ENCODE measurements at places on chromosomes 5 and 9. TPM values are rescaled to one million over a fixed set of nuclear protein-coding genes. Genes with fewer than 3 reads are reported as not detected.

MYMK gene
- not detected for total RNA-seq

SLC1A3 gene
- total RNA-seq, result 12.8 TPM

NR2F1-AS1 gene
- not detected for total RNA-seq

FOXD4L5 gene
- 0.15 TPM for total RNA-seq

CER1 gene
- not detected for total RNA-seq

RASEF gene
- not detected for total RNA-seq

DEPDC1B gene
- total RNA-seq, result 0.42 TPM

RLN2 gene
- not detected for total RNA-seq

GLRA1 gene
- not detected for total RNA-seq

LCN12 gene
- not detected for total RNA-seq

DNA sequence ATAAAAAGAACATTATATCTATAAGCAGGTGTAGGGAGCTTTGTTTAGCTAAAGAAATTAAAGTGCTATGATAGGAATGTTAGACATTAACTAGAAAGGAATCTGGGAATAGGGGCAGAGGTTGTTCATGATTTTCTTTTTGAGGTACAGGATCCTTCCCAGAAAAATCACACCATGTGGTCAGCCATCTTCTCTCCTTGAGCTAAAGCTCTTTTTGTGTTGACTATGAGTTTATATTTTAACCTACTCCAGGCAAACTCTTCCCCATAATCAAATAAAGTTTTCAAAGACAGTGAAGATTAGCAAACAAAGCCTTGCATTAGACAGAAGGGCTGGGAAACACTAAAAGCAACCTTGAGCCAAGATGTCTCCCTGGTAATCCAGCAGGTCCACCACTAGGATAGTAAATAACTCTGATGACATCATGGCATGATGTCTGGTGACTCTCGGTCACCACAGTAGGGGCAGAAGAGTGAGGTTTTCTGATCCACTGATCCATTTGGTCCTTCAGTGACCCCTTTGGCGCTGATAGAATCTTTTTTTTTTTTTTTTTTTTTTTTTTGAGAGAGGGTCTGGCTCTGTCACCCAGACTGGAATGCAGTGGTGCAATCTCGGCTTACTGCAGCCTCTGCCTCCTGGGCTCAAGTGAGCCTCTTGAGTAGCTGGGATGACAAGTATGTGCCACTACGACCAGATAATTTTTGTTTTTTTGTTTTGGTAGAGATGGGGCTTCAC is 30.6 kb upstream of the IL6ST start:
- DNase-seq, result no peak
- H3K27ac ChIP-seq, result no peak overlapping the region
- H3K4me3 ChIP-seq, result no peak overlapping the region
- no peaks in the 10 kb centered on the region for H3K4me1 ChIP-seq
- H3K27me3 ChIP-seq, result no peaks in the 10 kb centered on the region

DNA sequence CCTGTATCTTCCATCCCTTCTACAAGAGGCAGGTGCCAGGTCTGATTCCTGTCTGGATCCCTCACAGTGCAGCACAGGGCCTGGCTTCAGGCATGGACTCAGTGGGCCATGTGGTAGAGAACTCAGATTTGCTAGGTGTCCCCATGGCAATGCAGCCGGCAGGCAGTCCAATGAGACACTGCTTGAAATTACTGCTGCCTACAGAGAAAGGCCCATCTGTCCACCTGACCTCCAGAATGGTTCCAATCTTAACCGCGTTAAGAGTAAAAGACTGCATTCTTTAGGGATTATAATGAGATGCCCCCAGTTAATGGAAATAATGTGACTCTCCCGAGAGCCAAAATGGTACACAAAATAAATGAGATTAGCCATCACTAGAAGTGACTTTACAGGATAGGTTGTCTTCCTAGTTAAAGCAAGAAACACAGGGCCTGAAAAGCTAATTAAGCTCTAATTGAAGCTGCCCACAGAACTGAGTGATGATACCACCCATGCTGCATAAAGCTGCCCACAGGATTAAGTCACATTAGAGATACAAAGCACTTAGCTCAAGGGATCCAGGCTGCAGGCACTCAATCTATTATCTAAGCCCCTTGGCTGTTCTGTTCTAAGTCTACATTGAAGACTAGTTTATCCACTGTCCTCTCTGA is 11.4 kb downstream of the FAM193B start:
- H3K4me3 ChIP-seq, result no peak overlapping the region
- H3K36me3 ChIP-seq, result no peaks in the 10 kb centered on the region
- H3K4me1 ChIP-seq, result peaks cover 71% of the 10 kb centered on the region
- DNase-seq, result no peak
- peak overlapping the region; percentile 96 for H3K27ac ChIP-seq

- DNase-seq, result no peak
- no peaks in the 10 kb centered on the region for H3K36me3 ChIP-seq
- no peaks in the 10 kb centered on the region for H3K27me3 ChIP-seq
- no peak overlapping the region for H3K27ac ChIP-seq
- no peak overlapping the region for H3K4me3 ChIP-seq
- no peaks in the 10 kb centered on the region for H3K4me1 ChIP-seq
These were observed 112.8 kb upstream of the SPOCK1 start for GRCh38 chr5:137611794-137612435.

GRCh38 chr5:172854451-172854871 is 20.4 kb downstream of the ERGIC1 start:
- no peaks in the 10 kb centered on the region for H3K27me3 ChIP-seq
- peaks cover 73% of the 10 kb centered on the region for H3K4me1 ChIP-seq
- DNase-seq, result no peak
- no peaks in the 10 kb centered on the region for H3K36me3 ChIP-seq
- H3K4me3 ChIP-seq, result no peak overlapping the region

DNA sequence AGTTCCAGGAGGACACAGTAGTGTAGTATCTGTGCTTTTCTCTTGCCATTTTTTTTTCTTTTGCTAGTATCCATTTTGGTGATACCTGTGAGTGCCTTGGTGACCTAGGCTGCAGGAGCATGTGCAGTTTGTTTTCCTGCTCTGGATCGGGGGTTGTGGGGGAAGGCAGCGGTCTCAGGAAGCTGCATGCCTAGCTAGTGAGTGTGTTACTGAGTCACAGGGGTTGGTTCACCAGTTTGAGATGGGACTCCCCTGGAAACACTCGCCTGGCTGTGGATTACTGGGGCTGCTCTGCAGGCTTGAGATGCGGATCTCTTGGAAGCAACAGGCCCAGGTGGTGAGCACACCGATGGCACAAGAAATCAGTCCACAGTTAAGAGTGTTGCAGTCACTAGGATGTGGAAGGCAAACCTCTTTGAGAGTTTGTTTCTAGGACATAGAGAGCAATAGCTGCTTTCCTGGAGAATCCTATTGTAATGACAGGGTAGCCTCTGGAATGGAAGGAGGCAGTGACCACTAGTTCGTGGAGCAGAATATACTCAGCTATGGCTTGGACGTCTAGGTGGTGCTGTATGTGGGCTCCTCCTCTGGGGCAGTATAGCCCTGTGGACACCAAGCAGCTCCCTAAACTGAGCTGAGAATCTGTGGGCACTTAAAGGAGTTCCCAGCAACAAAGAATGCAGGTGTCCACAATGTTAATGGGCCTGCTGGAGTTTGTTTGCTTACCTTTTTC is 20.0 kb upstream of the SPATA31E1 start:
- no peaks in the 10 kb centered on the region for H3K27me3 ChIP-seq
- H3K27ac ChIP-seq, result no peak overlapping the region
- no peak for DNase-seq
- H3K36me3 ChIP-seq, result no peaks in the 10 kb centered on the region

GRCh38 chr9:113941056-113941455 is 64.9 kb downstream of the ZNF618 start:
- H3K4me3 ChIP-seq, result no peak overlapping the region
- DNase-seq, result no peak
- H3K4me1 ChIP-seq, result no peaks in the 10 kb centered on the region
- H3K27ac ChIP-seq, result no peak overlapping the region
- H3K27me3 ChIP-seq, result no peaks in the 10 kb centered on the region

GRCh38 chr9:27365707-27366376 is 68.9 kb upstream of the EQTN start:
- H3K4me3 ChIP-seq, result no peak overlapping the region
- no peaks in the 10 kb centered on the region for H3K36me3 ChIP-seq
- DNase-seq, result no peak
- H3K4me1 ChIP-seq, result peaks cover 39% of the 10 kb centered on the region

DNA sequence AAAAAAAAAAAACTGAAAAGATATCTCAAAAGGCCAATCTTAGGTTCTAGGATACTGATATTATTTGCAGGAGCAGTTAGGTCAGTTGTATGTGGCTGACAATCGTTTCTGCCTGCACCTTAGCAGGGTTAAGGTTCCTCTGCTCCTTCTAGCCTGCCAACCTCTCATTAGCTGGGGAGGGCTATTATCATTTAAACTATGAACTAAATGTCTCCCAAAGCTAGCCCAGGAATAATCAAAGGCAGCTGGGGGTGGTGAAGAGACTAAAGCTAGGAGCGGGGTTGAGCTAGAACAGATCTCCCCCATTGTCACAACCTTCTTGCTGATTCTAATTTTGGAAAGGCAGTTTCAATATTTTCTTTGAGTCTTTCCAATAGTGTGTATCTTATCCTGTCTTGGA is 99.9 kb downstream of the ICE1 start:
- H3K4me3 ChIP-seq, result no peak overlapping the region
- no peaks in the 10 kb centered on the region for H3K36me3 ChIP-seq
- no peak overlapping the region for H3K27ac ChIP-seq
- no peaks in the 10 kb centered on the region for H3K4me1 ChIP-seq

GRCh38 chr9:133780962-133781827 is 43.0 kb upstream of the SARDH start:
- H3K27me3 ChIP-seq, result no peaks in the 10 kb centered on the region
- H3K27ac ChIP-seq, result no peak overlapping the region
- DNase-seq, result no peak
- H3K4me3 ChIP-seq, result no peak overlapping the region

GRCh38 chr5:171805746-171806145 is 20.1 kb downstream of the SMIM23 start:
- H3K4me1 ChIP-seq, result no peaks in the 10 kb centered on the region
- H3K36me3 ChIP-seq, result no peaks in the 10 kb centered on the region
- peaks cover 7% of the 10 kb centered on the region for H3K27me3 ChIP-seq
- H3K27ac ChIP-seq, result no peak overlapping the region

DNA sequence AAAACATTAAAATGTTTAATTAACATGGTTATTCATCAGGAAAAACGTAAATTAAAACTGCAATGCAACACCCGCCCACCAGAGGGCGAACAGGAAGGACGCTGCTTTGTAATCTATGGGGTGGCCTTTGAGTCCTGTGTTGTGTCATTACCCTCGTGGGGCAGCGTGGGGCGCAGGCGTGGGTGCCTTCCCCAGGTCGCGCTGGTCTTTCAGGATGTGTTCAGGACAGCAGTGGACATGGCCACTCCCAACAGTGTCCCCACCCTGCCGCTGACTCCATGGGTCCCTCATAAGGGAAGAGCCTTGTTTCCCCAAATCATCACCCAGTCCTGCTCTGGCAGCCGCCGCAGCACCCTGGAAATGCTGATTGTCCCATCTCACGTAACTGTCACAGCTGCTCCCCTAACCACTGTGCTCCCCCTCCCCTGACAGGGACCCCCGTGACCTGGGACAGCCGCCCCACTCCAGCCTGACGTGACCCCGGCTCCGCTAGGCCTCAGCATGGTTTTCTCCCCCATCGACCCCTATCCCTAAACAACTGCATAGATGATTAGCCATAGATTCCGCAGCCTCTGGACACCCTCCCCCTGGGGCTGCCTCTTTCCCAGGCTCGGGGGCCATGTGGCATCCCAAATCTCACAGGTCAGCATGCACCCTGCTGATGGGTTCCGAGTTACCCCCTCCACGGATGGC is 36.4 kb downstream of the GLT6D1 start:
- no peaks in the 10 kb centered on the region for H3K4me1 ChIP-seq
- H3K36me3 ChIP-seq, result no peaks in the 10 kb centered on the region
- no peak overlapping the region for H3K27ac ChIP-seq
- H3K27me3 ChIP-seq, result peaks cover 5% of the 10 kb centered on the region
- no peak overlapping the region for H3K4me3 ChIP-seq

DNA sequence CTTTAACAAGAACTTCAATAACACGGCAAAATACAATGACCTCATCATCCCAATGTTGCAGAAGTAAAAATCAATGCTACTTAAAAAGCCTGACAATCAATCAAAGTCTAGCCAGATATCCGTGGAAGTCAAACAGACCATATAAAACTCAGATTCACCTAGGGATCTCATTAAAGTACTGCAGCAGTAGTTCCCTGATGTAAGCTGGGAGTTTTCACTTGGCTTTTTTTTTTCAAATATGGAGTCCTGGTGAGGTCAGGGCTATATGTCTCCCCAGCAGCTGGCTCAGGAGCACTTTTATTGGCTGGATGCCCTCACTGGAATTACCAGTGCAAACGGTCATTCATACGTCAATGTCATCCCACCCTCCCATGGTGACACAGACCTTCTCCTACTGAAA is 220.6 kb upstream of the SLC30A5 start:
- H3K27me3 ChIP-seq, result no peaks in the 10 kb centered on the region
- H3K4me1 ChIP-seq, result no peaks in the 10 kb centered on the region
- H3K27ac ChIP-seq, result no peak overlapping the region
- H3K4me3 ChIP-seq, result no peak overlapping the region
- no peak for DNase-seq

DNA sequence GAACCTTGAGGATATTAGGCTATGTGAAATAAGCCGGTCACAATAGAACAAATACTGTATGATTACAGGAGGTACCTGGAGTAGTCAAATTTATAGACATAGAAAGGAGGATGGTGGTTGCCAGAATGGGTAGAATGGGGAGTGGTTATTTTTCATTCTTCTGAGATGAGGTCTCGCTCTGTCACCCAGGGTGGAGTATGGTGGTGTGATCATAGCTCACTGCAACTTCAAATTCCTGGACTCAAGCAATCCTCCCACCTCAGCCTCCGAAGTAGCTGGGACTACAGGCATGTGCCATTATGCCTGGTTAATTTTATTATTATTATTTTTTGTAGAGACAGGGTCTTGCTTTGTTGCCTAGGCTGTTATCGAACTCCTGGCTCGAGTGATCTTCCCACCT is 27.1 kb downstream of the SH3PXD2B start:
- H3K4me1 ChIP-seq, result no peaks in the 10 kb centered on the region
- no peaks in the 10 kb centered on the region for H3K27me3 ChIP-seq
- no peak for DNase-seq
- no peak overlapping the region for H3K4me3 ChIP-seq
- H3K36me3 ChIP-seq, result no peaks in the 10 kb centered on the region

- DNase-seq, result peak; percentile 40
- H3K4me3 ChIP-seq, result no peak overlapping the region
- no peaks in the 10 kb centered on the region for H3K27me3 ChIP-seq
- no peaks in the 10 kb centered on the region for H3K4me1 ChIP-seq
- no peaks in the 10 kb centered on the region for H3K36me3 ChIP-seq
These were observed 25.0 kb upstream of the HMCN2 start for GRCh38 chr9:130240410-130241197.
